ENCODE measurements at places on chromosomes 12 and 14. TPM values are rescaled to one million over a fixed set of nuclear protein-coding genes. Genes with fewer than 3 reads are reported as not detected.
A peak's percentile ranks its signal among the peaks of the same experiment; 100 is the strongest.

PGF gene
- total RNA-seq = not detected

ART4 gene
- total RNA-seq = 0.05 TPM

DNA sequence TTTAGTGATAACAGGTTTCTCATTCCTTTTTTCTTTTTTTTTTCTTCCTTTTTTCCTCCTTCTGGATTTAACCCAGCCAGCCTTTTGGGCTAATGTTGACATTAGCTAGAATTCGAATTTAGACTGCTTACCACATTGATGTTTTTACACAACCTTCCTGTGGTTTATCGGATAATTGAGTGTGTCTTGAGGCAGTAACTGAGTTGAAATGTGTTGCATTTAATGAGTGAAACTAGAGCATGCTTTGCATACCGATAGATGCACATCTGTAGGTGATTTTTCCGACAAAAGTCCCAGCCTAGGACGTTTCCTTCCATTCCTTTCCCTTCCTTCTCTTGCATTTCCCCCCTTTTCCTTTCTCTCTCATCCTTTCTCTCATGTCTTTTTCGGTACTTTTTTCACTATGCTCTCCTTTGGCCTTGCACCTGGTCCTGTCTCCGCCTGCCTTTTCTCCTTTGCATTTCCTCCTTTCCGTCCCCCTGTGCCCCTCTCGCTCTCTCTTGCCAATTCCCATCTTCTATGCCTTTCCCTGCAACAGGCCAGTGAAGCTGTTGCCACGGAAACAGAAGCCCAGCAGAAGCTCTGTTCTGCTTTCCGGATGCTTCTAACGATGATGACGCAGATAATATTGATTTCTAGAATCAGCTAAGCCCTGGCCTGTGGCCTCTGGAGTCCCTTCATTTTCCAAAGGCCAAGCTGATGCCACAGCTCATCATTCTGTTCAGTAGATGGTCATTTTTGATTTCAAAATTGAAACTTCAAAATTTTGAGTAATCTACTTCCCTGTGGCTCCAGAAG is 76.1 kb downstream of the SLC25A47 start:
- peaks cover 27% of the 10 kb centered on the region for H3K4me1 ChIP-seq
- H3K4me3 ChIP-seq = no peak overlapping the region
- no peak overlapping the region for H3K27ac ChIP-seq

- no peaks in the 10 kb centered on the region for H3K27me3 ChIP-seq
- no peak overlapping the region for H3K4me3 ChIP-seq
- peaks cover 4% of the 10 kb centered on the region for H3K4me1 ChIP-seq
- no peak overlapping the region for H3K27ac ChIP-seq
- DNase-seq = no peak
Measured at GRCh38 chr12:124833693-124834122, 30.0 kb downstream of the SCARB1 start.

DNA sequence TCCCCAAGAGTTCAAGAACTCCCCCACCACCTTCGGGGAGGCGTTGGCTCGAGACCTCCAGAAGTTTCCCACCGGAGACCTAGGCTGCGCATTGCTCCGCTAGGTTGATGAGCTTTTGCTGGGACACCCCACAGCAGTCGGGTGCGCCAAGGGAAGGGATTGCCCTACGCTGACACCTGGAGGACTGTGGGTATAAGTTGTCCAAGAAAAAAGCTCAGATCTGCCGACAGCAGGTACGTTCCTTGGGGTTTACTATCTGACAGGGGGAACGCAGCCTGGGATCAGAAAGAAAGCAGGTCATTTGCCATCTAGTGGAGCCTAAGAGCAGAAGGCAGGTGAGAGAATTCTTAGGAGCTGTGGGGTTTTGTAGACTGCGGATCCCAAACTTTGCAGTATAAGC is 98.8 kb downstream of the FRMD6 start:
- H3K4me1 ChIP-seq = no peaks in the 10 kb centered on the region
- H3K4me3 ChIP-seq = no peak overlapping the region
- peaks cover 22% of the 10 kb centered on the region for H3K27me3 ChIP-seq
- DNase-seq = no peak

SSPN gene
- total RNA-seq = not detected

GRCh38 chr12:24270965-24271364 is 321.5 kb upstream of the SOX5 start:
- H3K36me3 ChIP-seq = no peaks in the 10 kb centered on the region
- H3K27me3 ChIP-seq = no peaks in the 10 kb centered on the region
- no peak overlapping the region for H3K4me3 ChIP-seq

DNA sequence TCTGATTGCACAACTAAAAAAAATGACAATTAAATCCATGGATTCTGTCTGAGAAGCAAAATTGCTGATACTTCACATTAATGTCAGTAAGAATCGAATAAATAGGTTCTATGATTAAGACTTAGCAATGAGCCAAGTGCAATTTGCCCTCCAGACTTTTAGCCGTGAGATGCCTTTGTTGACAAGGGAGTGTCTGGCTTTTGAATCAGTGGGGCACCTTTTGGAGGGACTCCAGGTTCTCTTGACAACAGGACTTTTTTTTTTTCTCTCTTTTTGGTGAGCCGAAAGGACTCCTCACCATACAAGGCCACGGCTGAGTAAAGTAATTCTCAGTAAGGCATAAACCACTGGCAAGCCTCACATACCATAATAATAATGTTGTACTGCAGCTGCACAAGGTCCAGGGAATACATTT is 4.7 kb upstream of the MDM1 start:
- DNase-seq = no peak
- peaks cover 3% of the 10 kb centered on the region for H3K36me3 ChIP-seq
- H3K27ac ChIP-seq = no peak overlapping the region
- H3K4me3 ChIP-seq = no peak overlapping the region
- peaks cover 16% of the 10 kb centered on the region for H3K4me1 ChIP-seq

SLC10A1 gene
- total RNA-seq = not detected

DNA sequence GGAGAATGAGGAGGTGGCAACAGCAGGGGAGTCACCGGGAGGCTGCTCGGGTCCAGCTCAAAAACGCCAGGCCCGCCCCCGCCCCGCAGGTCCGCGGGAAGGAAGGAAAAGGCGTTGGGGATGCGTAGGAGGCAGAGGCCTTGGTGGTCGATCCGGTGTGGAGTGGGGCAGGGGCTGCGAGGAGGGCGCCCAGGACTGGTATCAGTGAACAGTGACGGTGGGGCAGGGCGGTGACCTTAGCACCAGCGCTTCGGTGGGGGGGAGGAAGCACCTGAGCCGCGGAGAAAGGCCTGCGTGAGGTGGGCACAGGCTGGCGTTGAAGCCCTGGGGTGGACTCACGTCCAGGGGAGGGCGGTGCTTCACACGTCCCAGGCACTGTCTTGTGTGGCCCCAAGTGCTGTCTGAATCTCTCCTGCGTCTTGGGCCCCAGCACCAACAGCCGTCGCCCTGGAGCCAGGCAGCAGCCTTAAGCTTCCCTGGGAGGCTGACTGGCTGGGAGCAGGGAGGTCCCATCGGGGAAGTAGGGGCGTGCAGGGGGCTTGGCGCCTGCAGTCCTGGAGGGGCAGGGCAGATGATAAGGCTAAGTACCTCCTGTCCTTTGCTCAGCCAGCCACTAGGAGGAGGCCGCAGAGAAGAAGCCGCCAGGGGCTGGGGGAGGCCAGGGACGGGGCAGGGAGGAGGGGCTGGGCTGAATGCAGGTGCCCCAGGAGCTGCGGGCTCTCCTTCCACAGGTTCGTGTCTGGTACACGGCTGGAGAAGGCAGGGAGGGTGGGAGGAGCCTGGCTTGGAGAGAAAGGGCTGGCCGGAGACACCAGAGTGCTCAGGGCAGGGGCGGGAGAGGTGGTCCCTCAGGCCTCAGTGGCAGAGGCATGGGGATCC is 26.5 kb downstream of the ZBTB42 start:
- H3K27ac ChIP-seq = no peak overlapping the region
- H3K27me3 ChIP-seq = peaks cover 5% of the 10 kb centered on the region
- H3K4me1 ChIP-seq = peaks cover 12% of the 10 kb centered on the region
- DNase-seq = peak; percentile 44

- peaks cover 19% of the 10 kb centered on the region for H3K4me1 ChIP-seq
- no peaks in the 10 kb centered on the region for H3K27me3 ChIP-seq
Measured at GRCh38 chr12:27787559-27787958, 7.5 kb upstream of the MANSC4 start.

- H3K27ac ChIP-seq = peak overlapping the region; percentile 90
- peak overlapping the region; percentile 86 for H3K4me3 ChIP-seq
- DNase-seq = no peak
- peaks cover 18% of the 10 kb centered on the region for H3K4me1 ChIP-seq
- H3K36me3 ChIP-seq = no peaks in the 10 kb centered on the region
Measured at GRCh38 chr14:61177279-61178225, 103.6 kb downstream of the TMEM30B start.

- peaks cover 19% of the 10 kb centered on the region for H3K36me3 ChIP-seq
- H3K4me3 ChIP-seq = peak overlapping the region; percentile 41
- DNase-seq = no peak
- H3K27ac ChIP-seq = no peak overlapping the region
- H3K27me3 ChIP-seq = peaks cover 74% of the 10 kb centered on the region
Measured at GRCh38 chr12:51868821-51869495, 18.9 kb upstream of the ANKRD33 start.

DNA sequence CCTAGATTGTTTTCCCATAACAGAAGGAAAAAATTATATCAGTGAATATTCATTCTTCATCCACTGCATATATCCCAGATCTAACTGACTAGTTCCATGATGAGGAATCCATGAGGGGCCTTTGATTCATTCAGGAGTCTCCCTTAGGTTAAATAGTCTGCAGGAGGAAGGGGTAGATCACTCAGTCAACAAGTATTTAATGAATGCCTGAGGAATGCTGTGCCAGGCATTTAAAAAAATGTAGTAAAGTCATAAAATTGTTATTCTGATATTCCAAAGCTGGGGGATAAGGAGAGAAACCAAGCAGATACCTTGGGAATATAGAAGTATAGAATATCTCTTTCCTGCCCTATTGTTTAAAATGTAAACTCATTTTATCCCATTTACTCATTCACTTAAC is 216.2 kb upstream of the CAND1 start:
- no peaks in the 10 kb centered on the region for H3K4me1 ChIP-seq
- no peak overlapping the region for H3K4me3 ChIP-seq
- peaks cover 15% of the 10 kb centered on the region for H3K27me3 ChIP-seq
- H3K27ac ChIP-seq = no peak overlapping the region
- DNase-seq = no peak

- H3K4me3 ChIP-seq = no peak overlapping the region
- no peak for DNase-seq
Measured at GRCh38 chr12:22682663-22683062, 57.7 kb downstream of the ETNK1 start.

CLEC4E gene
- 2.0 TPM for total RNA-seq

- peak overlapping the region; percentile 87 for H3K4me3 ChIP-seq
- H3K36me3 ChIP-seq = peaks cover 2% of the 10 kb centered on the region
Measured at GRCh38 chr14:68663385-68664076, 129.3 kb downstream of the ZFP36L1 start.

RBMS2 gene
- total RNA-seq = 3.0 TPM

DNA sequence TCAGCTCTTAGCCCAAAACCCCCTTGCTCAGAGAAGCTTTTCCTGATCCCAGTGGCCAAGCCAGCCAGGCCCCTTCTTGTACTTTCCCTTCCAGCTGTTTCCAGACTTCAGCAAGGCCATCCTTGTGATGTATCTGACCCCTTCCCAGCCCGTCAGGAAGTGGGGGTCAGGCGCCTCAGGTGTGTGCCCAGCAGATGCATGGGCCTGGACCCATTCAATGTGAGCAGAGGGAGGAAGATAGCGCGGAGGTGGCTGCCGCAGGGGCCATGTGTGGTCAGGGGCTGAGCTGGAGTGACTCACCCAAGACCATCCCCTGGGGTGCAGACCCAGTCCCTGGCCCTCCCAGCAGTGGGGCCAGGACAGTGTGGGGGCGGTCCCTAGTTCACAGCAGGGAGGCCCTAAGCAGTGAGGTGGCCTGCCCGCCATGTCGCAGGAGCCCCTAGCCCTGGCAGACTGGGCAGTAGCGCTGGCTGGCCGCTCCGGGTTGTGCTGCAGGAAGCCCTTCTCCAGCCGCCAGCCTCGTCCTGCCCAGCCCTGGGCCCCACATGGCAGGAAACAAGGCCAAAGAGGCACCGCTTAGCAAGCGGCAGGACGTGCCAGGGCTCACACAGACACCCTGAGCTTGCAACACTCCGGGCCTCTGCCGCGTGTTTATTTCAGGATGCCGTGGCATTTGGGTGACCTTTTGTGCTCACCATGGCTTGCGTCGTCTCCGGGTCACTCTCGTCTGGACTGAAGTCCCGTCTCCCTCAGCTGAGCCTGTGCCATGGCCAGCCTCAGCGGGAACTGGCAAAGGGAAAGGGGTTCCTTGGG is 12.0 kb downstream of the ADSS1 start:
- no peaks in the 10 kb centered on the region for H3K36me3 ChIP-seq
- H3K27me3 ChIP-seq = no peaks in the 10 kb centered on the region
- DNase-seq = no peak
- no peak overlapping the region for H3K27ac ChIP-seq

GSC gene
- total RNA-seq = 0.60 TPM

DNA sequence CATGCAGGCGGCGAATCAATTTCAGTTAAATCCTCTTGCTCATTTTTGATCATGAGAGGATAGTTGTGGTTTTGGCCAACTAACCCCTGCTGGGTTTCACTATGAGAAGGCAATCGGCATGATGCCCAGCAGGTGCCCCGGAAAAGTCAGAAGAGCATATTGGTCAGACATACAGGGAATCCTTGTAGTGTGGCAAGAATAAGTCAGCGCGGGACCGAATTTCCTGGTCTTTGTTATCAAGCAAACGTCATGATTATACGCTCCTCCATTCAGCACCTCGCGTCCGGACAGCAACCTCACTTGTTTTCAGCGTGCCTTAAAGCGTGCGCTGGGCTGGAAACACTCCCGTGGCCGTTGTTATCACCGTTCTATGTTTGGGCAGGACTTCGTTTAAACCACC is 1.8 kb downstream of the TBC1D30 start:
- H3K36me3 ChIP-seq = peaks cover 6% of the 10 kb centered on the region
- H3K4me1 ChIP-seq = peaks cover 8% of the 10 kb centered on the region

DNA sequence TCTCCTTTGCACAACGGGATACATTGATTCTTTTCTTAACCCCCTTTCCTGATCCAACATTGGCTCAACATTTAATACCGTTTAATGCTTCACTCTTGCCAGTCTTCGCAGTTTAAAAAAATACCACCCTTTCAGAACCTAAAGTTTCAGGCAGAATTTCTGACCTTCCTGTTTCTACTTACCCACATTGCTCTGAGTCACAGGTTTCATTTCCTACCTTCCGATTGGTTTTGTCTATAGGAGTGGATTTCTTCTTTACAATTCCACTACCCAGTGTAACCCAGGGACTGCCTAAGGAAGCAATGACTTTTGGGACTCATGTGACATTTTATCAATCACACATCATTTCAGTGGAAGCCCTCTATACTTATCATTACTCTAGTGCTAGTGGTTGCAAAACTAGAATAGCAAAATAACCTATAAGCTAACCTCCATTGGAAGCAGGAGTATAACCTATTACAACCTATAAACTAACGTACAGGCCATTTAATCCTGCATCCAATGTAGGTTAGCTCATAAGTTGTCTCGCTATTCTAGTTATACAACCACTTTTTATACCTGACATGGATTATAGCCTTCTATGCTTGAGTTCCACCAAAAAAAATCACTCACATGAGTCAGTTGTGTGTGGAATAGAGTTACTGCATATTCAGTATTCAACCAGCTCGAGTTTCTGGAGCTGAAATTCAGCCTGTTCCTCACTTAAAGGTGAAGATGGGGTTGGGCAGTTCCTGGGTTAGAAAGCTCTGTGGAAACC is 64.9 kb upstream of the KITLG start:
- no peaks in the 10 kb centered on the region for H3K27me3 ChIP-seq
- no peaks in the 10 kb centered on the region for H3K4me1 ChIP-seq
- H3K27ac ChIP-seq = no peak overlapping the region
- H3K36me3 ChIP-seq = no peaks in the 10 kb centered on the region
- no peak for DNase-seq
- H3K4me3 ChIP-seq = no peak overlapping the region
